NCI-H2081 treated with DMSO at 0.1 percent for 48 hours (cell line): ENCODE measurements at places on chromosomes 5 and 9.

DNA sequence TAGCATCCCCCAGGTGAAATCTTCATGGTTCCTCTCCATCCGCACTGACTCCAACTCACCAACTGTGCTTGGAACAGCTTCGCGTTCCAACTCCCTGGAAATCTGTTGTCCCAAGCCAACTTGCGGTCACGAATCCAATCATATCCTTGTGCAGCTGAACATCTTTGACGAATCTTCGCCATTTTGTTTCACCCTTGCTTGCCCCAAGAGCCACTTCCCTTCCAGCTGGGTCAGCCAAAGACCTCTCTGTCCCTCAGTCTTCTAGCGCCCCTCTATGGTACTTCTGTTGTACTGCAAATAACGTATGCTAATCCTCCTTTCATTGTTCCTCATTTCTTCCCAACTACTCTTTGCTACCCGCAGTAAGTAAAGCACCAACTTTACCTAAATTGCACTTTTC is 61.0 kb upstream of the TARS1 start:
- no peak for DNase-seq

DNA sequence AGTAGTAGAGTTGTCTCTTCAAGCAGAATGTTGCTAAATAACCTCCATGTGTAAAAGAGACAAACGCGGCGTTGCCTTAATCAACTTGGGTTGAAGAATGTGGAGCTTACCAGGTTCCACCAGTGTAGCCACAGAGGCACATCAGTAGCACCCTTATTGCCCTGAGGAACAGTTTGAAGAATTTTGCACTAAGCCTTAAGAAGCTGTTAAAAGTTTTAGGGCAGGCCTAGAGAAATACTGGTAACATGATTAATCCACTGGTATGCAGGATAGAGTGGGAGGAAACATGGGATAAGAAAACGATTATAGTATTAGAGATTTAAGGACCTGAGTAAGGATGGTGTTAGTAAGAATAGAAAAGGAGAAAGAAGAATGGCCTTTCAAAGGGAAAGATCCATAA is 100.6 kb downstream of the ZCCHC7 start:
- DNase-seq, result no peak

DNA sequence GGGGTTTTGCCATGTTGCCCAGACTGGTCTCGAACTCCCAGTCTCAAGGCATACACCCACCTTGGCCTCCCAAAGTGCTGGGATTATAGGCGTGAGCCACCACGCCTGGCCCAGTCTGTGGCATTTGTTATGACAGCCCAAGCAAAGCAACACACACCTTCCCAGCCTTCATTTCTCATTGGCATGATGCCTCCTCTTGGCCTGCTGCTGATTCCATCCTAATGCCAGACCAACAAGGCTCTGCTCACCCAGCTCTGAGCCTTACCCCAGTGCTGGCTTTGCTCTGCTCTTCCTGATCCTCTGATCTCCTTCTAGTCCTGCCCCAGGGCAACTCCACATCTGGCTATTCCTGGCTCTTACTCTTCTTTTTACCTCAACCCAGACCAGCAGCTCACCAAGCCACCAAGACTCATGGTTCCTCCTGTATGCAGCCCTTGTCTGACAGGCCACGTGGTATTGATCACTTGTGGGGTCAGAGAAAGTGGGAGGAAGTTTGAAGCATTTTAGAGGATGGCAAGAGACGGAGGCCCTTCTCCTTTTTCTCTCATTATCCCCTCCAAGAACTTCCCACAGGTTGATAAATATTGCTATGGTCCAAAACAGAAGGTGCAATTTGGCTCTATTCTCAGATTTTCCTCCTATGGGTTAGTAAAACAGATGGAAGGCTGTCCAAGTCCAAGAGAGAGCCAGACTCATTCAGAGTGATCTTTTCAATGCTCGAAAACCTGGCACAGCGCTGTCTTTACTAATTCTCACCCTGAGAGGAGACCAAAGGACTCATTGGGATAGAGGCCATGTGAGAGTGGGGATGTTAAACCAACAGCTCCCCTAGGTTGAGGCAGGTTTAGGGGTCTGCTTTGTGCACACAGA is 958 bp downstream of the CD180 start:
- DNase-seq, result no peak

DNA sequence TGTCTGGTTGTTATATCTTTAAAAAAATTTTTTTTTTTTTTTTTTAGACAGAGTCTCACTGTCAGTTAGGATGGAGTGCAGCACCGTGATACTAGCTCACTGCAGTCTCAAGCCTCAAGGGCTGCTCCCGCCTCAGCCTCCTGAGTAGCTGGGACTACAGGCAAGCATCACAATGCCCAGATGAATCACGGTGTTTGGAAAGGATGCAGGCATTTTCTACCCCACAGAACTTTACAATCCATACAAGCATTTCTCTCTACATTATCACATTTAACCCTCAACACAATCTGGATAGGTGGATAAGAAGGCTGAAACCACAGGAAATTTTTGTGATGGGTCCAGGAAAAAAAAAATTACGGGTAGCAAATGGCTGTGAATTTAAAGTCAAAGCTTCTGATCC is 5.8 kb upstream of the PCA3 start:
- no peak for DNase-seq

- DNase-seq, result no peak
Measured at GRCh38 chr5:175354964-175355363, 89.0 kb downstream of the DRD1 start.

DNA sequence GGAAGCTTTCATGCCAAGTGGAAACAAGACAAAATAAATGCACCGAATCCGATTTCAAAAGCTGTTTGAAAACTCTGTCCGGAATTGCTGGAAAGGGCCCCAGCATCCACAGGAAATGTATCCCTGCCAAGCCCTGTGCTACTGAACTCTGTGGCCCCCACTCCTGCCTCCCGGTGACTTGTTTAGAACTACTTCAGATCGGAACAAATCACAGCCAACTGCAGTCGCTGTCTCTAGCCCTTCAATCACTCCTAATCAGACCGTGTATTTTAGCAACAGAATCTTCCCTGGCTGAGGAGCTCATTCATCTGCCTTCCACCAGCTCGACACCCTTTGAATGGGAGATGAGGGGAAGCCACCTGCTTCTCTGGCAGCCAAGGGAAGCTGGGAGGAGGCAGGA is 94.1 kb downstream of the KCNIP1 start:
- DNase-seq, result no peak
